ENCODE measurements at places on chromosomes 6 and 20. TPM values are rescaled to one million over a fixed set of nuclear protein-coding genes. Genes with fewer than 3 reads are reported as not detected.

The HRH3 gene
- 2.4 TPM for polyA plus RNA-seq

The GPR6 gene
- not detected for polyA plus RNA-seq

The SDC4 gene
- 9.6 TPM for polyA plus RNA-seq

The GGTLC1 gene
- polyA plus RNA-seq, result not detected

The TMEM200A gene
- polyA plus RNA-seq, result 24.6 TPM

The EMILIN3 gene
- 31.6 TPM for polyA plus RNA-seq

The PACRG gene
- polyA plus RNA-seq, result 1.5 TPM

The SPTLC3 gene
- 2.7 TPM for polyA plus RNA-seq

The HCRTR2 gene
- not detected for polyA plus RNA-seq

The ULBP3 gene
- 1.0 TPM for polyA plus RNA-seq

The PCSK2 gene
- 1.1 TPM for polyA plus RNA-seq

DNA sequence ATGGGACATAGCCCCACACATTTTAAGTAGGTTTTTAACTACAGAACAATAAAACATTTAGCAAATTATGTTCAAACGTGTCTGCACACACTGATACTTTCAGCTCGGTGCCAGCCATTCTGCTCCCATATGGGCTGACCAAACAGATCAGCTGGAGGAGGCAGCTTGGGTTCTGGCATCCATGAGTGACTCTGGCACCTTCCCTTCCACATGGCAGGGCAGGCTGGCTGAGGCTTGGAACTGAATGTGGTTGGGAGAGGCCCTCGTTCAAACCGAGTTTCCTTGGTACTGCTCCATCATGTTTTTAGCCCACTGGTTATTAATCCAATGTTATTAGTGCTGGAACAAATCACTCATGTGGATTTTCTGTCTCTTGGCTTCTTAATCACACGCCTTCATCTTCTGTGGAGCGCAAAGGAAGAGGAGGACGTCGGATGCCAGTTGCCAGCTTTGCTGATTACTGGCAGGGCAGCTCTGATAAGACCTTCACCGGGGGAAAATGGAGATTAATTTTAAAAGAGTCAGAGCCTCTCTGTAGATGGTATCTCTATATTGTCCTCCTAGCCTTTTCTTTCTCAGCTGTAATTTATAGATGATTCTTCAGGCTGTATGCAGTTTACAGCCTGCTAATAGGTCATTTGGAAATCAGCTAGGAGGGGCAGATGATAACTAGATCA is 93.1 kb upstream of the TIAM2 start:
- DNase-seq, result no peak

GRCh38 chr6:25717866-25718740 is 36.4 kb upstream of the SLC17A4 start:
- peak; percentile 23 for DNase-seq

DNA sequence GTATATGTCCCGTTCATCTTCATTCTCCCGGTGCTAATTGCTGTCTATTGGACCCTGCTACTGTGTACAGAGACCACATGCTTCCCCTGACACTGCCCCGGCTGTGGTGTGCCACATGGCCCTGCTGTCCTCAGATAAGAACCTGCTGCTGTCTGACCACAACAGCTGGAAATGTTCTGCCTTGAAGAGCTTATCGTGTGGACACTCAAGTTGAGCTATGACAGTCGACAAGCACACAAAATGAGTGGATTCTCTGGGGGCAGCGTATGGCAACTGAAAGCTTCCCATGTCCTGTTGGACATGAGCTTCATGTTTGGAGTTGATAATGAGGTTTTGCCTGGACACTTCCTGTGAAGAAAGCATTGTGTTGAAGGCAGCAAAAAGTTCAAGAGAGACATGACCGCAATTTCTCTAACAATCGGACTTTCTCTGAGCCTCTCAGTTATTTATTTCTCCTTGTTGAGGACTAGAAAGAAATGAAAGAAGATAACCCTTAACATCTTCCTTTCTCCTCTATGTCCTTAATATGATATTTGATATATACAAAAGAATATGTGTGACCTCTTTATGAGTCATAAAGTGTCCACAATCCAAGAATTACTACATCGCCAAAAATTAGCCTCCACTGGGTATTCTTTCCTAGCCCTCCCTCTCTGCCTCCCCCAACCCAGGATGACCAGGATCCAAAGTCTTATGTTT is 187.1 kb upstream of the TCF21 start:
- DNase-seq, result peak; percentile 47

- DNase-seq, result no peak
Observed at GRCh38 chr6:51472745-51473487, 614.5 kb downstream of the PKHD1 start.

- DNase-seq, result no peak
Observed at GRCh38 chr6:33981861-33982260, 164.0 kb downstream of the GRM4 start.

- DNase-seq, result no peak
Observed at GRCh38 chr6:35483893-35484645, 12.8 kb downstream of the TEAD3 start.

GRCh38 chr20:36070451-36070850 is 84.1 kb upstream of the EPB41L1 start:
- no peak for DNase-seq

DNA sequence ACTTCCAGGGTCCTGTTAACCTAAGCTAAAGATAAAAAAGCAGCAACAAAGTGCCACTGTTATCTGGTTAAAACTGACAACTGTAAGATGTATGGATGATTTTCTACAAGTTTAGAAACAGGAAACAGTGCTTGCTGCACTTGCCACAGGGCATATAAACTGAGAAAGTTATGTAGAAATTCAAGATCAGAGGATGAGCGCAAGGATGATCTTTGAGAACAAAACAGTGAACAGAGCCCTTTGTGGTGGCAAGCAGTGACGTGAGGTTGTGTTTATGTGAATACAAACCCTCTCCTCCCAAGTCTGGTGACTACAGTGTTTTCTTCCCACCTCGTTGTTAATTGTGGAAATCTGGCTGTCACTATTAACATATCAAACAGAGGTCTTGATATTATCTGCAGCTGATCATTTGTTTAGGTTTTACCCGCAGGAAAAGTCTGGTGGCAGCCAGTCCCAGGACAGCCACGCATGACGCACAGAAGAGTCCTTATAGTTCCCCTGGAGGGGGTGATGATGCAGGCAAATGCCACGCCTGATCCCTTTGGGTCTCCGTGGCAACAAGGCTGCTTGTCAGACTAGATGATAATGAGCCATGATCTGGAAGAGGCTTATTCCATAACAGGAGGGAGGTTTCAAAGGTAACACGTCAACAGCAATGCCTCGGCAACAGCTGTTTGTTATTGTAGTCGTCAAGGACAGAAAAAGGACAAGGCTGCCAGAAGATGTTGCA is 43.1 kb upstream of the TNFAIP3 start:
- peak; percentile 78 for DNase-seq

DNA sequence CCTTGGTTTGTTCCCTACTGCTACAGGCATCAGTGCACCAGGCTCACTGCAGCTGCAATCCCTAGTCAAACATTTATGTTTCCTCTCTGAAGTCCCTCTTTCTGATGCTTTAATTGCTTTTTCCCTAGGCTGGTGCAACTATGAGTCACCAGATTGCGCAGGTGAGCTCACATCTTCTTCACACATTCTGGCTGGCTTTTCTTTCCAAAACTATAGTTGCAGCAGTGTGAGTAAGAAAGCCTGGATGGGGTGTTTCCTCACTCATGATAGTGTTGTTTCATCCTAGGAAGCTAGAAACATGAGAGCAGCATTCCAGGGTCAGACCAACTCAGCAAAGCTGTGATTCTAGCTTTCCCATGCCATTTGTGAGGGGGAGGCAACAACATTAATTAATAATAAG is 296.4 kb downstream of the PAX1 start:
- DNase-seq, result no peak

- no peak for DNase-seq
Observed at GRCh38 chr6:29728173-29728874, 5.1 kb downstream of the HLA-F start.

DNA sequence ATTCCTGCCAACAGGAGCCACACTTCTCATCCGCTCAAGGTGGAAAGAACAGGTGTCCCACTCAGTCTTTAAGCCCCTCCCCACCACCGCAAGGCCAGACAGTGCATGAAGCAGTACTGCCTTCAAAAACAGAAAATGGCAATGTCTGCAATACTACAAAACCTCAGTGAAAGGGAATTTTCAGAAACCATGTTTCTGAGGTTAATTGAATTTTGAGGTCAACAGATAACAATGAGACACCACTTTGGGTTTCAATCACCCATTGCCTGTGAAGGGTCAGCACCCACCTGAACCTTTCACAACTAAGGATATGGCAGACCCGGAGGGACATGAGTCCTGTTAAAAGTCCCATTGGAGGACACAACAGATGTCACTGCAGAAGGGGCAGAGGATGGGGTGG is 13.0 kb downstream of the ZC3H12D start:
- no peak for DNase-seq

GRCh38 chr6:3714111-3714510 is 37.4 kb downstream of the PXDC1 start:
- no peak for DNase-seq

GRCh38 chr20:59005523-59006166 is 1.4 kb downstream of the CTSZ start:
- no peak for DNase-seq

DNA sequence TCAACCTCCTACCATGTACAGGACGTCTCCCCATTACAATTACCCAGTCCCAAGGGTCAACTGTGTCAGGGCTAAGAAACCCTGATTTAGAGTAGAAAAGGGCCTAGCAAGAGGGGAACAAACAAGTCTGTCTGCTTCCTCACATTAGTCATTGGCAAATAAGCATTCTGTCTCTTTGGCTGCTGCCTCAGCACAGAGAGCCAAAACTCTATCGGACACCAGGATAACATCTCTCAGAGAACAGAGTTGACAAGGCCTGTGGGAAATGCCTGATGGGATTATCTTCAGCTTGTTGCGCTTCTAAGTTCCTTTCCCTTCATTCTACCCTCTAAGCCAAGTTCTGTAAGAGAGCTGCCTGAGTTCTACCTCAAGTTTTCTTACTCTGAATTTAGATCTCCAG is 19.0 kb upstream of the VSX1 start:
- DNase-seq, result no peak

DNA sequence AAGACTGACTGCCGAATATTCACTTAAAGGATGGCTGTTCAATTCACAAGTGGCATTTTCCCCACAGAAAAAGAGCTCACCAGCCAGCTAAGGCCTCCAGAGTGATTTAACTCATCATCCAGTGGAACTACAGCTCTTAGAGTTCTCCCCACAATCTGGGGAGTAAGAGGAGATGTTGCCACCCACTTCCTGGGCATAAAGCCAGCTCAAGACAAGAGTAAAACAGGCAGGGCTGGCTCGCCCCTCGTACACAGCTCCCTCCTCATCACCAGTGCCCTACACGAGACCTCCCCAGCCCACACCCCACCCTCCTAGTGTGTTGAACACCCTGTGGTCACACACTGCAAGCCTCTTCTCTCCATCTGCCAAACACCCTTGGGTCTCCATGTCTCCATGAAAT is 47.2 kb upstream of the IPCEF1 start:
- DNase-seq, result no peak

DNA sequence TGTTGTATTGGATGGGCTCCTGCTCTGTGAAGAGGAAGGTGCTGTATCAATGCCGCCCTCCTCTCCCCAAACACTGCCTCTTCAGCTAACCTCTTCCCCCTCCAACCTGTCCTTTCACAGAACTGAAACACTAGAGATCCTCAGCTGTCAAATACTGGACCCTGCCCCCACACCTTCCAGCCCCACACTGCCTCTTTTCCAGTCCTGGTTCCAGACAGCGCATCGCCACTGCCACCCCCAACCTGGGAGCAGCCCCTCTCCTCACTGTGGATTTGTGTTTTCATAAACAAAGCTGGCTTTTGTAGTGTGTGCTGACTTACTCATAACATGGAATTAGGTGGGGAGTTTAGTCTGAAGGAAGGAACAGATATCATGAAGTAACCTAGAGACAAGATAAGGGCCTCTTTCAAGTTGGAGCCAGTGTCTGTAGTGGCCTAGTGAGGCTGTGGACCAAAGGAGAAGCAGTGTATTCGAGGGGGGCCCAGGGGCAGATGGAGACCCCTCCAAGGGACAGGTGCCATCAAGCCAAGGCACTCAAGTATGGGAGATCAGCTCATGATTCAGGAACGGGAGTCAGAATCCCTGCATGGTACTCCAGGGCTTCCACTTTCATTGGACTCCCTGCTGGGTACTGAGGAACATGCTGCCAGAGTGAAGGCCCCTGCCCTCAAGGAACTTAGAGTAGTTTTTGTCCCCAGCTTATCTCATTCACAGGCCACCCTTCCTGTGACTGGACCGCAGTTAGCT is 2.1 kb downstream of the SCUBE3 start:
- DNase-seq, result no peak

DNA sequence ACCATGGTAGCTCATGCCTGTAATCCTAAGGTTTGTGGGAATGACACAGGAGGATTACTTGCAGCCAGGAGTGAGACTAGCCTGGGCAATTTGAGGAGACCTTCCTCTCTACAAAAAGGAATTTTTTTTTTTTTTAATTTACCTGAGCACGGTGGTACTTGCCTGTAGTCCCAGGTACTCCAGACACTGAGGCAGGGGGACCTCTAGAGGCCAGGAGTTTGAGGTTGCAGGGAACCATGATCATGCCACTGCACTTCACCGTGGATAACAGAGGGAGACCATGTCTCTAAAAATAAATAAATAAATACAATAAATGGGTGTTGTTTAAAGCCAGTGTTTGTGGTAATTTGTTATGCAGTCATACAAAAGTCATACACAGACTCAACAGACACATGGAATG is 2.4 kb upstream of the HLA-F start:
- no peak for DNase-seq

DNA sequence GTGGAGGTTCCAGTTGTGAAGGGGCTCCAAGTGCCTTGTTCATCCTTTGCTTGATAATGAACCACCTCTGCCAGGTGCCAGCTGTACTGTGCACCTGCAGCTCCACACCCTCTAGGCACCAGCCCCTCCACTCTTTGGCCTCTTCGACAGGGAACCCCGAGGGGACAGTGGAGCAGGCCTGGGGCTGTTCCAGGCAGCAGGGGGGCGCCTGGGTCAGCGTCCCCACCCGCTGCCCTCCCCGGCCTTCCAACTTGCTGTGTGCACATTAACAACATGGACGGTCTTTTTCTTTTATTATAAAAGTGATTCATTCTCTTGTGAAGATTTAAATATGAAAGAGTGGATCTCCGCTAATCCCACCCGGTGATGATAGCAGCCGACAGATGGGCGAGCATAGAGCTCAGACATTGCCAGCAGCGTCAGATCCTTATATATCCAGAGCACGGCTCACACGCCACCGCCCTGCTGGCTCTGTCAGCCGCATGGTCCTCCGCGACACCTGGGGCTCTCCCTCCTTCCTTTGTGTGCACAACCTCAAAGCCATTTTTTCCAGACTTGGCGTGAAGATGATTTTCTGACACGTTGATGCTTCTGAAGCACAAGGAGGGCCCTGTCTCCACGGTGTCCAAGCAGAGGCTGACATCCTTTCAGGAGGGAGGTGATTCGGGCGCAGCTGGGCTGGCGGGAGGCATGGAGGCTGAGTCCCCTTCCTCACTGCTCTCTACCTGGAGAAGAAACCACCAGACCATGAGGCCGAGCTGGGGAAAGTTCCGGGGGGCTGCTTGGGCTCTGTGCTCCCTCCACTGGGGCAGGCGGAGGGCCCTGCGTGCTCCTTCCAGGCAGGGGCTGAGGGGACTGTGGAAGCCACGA is 22.2 kb upstream of the MRGBP start:
- DNase-seq, result no peak

GRCh38 chr6:95576218-95576997 is 927 bp upstream of the MANEA start:
- peak; percentile 14 for DNase-seq

Measured in muscle of arm (tissue), 14 donors.